ENCODE measurements at places on chromosomes 2 and 18.

GRCh38 chr18:213505-213904, 54.3 kb downstream of the THOC1 start:
- no peak for DNase-seq

- DNase-seq = no peak
Observed at GRCh38 chr2:115584507-115584906, 1142.1 kb downstream of the DPP10 start.

GRCh38 chr18:57331718-57332117, 20.6 kb upstream of the ST8SIA3 start:
- no peak for DNase-seq

DNA sequence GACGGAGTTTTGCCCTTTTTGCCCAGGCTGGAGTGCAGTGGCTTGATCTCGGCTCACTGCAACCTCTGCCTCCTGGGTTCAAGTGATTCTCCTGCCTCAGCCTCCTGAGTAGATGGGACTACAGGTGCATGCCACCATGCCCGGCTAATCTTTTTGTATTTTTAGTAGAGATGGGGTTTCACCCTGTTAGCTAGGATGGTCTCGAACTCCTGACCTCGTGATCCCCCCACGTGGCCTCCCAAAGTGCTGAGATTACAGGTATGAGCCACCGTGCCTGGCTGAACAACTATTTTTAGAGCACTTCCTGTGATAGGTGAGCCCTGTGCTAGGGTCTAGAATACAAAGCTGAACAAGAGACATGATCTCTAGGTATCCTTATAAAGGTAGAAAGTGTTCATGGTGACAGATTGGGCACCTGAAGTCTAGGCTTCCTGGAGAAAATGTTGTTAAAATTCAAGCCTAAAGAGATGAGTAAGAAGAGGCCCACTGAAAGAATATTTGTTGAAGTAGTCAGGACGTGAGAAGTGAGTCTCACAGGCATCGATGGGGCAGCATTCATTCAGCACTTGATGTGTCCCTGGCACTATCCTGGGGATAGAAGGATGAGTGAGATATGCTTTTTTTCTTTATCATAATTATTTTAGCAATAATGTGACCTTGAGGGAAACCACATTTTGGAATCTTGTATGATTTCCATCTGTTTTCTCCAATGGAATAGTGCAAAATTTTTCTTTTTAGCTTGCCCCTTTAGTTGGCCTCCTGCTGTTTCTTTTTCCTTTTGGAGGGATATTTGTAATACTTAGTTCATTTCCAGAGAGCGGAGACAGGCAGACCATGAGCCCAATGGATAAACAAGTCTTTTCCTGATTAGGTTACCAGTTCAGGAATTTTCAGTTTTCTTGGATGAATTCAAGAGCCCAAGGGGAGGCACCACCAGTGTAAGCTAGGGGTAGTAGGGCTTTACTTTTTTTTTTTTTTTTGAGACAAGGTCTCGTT, 5.1 kb downstream of the ZNF236 start:
- no peak for DNase-seq

DNA sequence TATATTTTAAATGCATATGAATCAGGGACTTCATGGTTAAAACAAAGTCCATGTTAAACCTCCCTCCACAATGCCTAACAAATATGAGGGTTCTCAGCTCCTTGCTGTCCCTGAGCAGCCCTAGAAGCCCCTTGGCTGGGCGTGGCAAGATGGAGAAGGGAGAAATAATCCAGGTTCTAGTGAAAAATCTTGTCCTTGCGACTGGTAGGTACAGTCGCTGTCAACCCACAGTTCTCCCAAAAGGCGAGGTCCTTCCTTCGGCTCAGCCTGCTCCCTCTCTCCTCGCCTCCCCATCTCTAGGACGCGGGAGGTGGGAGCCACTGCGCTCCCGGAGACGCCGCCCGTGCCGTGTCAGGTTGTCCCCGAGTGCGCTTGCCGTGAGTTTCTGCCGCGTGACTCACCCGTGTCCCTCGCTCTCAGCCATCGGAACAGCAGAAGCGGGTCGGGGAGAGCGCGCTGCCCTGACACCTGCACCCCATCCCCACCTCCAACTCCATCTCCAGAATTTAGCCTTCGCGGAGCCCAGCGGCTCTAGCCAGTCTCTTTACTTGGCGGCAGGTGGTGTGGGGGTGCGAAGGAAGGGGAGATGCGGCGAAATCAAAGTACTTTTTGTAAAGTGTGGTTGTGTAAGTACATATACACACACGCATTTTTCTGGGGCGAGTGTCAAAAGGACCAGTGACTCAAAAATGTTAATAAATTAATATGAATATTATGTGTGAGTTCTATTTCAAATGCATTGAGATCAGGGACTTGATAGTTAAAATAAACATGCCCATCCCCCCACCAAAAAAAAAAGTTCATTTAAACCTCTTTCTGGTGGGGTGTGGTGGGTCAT, 65.1 kb upstream of the TMEM17 start:
- DNase-seq = no peak

- DNase-seq = no peak
Observed at GRCh38 chr18:78627551-78628346, 351.9 kb upstream of the SALL3 start.

DNA sequence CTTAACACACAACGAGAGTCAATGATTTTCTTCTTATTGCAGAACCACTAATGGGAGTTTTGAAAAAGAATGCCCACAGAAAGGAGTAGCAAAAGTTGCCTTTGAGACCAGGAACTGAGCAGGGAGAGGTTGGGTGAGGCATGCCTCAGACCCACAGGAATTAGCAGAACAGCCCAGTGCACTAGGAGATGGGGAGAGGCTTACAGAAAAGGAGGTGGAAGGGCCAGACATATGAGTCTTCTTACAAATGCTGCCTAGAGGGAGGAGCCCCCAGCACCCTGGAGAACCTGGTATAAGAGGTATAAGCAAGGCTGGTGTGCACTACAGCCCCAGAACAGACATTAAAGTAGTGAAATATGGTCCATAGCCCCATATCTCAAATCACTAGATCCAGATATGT, 162.0 kb downstream of the DTNA start:
- no peak for DNase-seq

DNA sequence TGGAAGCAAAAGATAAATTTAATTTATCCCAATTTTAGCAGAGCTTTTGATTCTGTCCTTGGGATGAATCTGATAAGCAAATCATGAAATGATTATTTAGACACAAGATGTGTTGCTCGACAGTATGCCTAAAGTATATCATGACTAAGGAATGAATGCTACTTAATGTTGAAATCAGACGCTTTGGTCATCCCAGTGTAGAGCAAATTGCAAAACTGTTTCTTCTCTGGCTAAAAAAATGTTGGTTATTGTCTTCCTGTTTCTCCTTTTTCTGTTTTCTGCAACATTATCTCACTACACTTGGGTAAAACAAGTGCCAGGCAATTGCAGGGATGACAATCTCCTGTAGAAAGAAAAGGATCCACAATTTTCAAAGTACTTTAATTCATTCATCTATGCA, 66.4 kb downstream of the BABAM2 start:
- DNase-seq = no peak

DNA sequence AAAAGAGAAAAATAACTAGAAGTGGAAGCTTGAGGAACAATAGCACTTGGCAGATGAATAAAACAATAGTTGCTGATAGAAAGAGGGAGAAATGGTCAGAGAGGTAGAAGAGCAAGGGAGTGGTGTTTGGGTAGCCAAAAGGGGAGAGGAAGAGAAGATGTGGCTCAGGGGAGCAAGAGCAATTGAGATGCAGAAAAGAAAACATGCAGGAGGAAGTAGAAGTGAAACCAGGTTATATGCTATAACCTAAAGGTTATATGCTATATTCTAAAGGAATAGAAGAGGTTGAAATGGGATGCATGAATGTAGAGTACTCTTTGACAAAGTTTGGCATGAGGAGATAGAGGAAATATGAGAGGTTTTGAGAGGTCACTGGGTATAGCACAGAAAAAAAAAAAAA, 759.5 kb downstream of the SATB2 start:
- no peak for DNase-seq

DNA sequence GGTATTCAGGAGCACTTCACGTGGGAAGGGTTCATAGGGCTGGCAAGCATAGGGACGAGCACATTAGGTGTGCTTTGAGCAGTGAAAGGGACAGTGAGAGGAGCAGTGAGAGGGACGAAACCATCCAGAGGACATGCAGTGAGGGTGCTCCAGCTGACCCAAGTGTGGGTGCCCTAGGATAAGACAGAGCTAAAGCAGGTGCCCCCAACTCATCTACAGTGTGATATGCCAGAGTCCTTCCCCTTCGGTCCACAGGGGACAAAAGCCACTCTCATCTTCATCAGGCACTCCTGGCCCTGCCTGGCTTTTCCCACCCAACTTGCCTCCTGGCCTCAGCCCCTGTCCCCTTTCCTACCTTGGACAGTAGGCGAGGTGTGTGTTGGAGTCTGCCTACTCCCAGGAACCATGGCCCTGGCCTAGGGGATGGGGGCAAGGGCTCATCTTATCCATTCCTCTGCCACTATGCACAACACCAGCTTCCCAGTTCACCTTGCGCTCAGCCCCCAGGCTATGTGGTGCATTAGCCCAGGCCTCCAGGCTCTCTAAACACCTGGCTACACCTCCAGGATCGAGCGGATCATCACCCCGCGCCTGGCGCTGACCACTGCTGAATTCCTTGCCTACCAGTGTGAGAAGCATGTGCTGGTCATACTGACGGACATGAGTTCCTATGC, 16.1 kb upstream of the ANKRD53 start:
- DNase-seq = no peak

Data from amygdala (tissue), 56 donors.